Cerebellum (tissue), 4 donors: ENCODE measurements at places on chromosomes 2 and 18. TPM values are rescaled to one million over a fixed set of nuclear protein-coding genes. Genes with fewer than 3 reads are reported as not detected.

Gene CDC42EP3
- 14.7 TPM for total RNA-seq

Gene MEMO1
- 60.9 TPM for total RNA-seq

Gene STK17B
- 13.6 TPM for total RNA-seq

Gene SERPINB13
- not detected for total RNA-seq

Gene ZNF516
- total RNA-seq, result 27.5 TPM

Gene NYAP2
- total RNA-seq, result 21.1 TPM

- no peak for DNase-seq
Measured at GRCh38 chr2:136135462-136135861, 17.5 kb upstream of the CXCR4 start.

DNA sequence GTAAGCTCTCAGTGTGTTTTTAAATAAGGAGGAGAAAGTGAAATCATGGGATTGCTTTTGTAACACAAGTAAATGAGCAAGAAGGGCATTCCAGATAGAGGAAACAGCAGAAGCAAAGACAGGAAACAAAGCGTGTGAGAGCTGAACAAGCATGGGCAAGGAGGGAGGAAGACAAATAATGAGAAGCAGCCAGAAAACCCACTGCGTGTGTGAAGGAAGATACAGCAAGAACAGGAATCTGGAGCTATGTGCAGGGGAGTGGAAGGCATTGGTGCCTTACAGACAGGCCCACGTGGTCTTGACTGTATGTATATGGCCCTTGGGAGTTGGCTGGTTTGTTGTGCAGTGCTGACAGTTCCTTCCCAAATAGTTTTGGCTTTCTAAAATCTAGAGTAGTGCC lies 88.6 kb downstream of the AAK1 start:
- no peak for DNase-seq

GRCh38 chr2:9720352-9721093 lies 89.7 kb upstream of the YWHAQ start:
- DNase-seq, result no peak

DNA sequence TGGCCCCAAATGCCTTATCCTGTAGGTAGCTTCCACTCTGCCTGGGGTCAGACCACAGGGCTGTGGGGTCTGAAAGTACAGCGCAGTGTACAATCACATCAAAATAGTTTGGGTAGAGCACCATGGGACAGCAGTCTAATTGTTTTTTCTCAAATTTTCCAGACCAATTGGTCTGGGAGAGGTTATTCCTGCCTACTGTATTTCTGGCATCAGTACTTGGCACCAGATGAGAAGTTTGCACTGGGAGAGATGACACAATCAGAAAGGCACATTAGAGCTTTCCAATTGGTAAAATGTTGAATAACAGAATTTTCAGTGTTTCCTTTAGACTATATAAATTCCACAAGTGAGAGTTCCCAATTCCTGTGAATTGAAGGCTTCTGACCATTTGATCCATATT lies 30.9 kb upstream of the LRRTM1 start:
- DNase-seq, result peak; percentile 68

DNA sequence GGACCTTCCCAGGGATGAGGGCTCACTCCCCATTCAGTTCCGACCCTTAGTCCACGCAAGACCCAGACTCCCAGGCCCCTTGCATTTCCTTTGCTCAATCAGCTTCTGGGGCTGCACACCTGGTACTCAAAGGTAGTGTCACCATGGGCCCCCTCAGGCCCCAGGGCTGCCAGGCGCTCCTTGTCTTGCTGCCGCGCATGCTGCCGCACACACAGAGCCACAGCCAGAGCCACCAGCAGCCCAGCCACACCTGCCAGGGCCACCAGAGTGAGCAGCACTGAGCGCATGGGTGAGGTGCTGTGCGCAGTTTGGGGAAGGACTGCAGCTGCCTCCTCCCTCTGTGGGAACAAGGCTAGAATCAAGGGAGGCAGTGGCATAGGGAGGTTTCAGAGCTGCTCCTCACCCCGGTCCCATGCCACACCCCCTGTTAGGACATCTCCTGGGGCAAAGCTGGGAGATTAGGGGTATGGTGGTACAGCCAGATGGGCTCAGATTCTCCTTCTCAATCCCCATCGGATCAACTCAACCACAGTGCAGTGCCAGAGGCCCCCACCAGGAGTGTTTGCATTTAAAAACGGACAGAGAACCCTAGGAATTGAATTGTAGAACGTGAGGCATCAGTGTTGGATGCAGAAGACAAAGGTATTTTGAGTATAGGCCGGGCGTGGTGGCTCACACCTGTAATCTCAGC lies 11.3 kb downstream of the PTPRN start:
- DNase-seq, result no peak

- peak; percentile 39 for DNase-seq
Measured at GRCh38 chr18:12658426-12659138, 675 bp upstream of the SPIRE1 start.

- DNase-seq, result no peak
Measured at GRCh38 chr2:67948506-67948905, 114.3 kb downstream of the C1D start.

GRCh38 chr2:181894381-181894780 lies 2.9 kb downstream of the ITPRID2 start:
- no peak for DNase-seq

DNA sequence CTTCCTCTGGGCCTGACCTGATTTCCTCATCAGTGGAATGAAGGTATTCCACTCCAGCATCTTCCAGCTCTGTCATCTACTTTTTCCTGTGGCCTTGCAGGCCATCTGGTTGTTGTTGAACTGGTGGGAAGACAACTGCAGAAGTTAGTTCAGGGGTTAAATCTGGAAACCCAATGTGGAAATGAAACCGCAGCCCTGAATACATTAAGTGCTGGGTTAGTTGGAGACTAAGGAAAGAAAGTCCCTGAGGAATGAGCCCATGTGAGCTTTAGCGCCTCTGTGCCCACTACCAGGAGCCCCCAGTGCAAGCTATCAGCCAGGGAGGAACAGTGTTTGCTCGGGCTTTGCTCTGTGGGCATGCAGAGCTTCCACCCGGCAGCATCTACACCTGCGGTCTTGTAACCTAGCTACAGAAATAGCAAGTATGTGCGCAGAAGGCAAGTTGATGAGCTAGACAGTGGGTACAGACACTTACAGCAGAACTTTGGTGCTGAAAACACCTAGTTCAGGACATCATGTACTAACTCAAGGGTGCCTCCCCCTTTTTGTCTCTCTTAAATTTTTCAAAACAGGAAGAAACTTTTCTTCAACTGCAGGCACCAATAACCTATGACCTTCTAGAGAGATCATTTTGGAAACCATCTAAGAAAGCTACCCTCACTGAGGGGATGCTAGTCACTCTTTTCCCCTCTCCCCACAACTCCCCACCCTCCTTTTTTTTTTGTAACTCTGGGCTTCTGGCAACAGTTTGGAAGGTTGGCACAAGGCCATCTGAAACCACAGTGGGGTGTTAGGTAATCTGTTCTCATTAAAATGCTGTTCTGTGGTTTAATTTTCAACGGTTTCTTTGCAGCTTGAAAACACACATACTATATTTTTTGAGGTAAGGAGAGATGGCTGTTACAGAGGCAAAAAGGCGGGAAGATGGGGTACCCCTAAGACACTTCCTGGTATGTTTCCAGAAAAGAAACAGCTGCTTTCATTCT lies 18.3 kb upstream of the CXCR4 start:
- DNase-seq, result no peak

GRCh38 chr2:108988796-108989713 lies at the start of gene EDAR:
Gene EDAR (minus strand): TSS chr2:108989220. CDS start chr2:108931014, 58,206 bp downstream.
- DNase-seq, result peak; percentile 15

DNA sequence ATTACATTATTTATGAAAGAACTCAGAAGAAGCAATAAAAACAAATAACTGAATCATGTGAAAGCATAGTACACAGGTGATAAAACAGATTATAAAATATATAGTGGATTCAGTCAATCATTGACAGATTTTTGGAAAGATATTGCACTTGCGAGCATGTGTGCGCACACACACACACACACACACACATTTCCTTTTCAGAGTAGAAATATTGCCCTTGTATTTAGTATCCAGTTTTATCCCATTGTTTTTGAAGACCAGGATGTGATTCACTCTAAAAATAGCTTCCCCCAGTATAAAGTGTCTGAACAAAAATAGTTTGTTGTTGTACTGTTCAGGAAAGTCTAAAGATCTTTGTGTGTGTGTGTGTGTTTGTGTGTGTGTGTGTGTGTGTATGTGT lies 145.5 kb downstream of the CALCRL start:
- DNase-seq, result no peak

GRCh38 chr2:207112785-207113184 lies 53.0 kb downstream of the KLF7 start:
- DNase-seq, result no peak

DNA sequence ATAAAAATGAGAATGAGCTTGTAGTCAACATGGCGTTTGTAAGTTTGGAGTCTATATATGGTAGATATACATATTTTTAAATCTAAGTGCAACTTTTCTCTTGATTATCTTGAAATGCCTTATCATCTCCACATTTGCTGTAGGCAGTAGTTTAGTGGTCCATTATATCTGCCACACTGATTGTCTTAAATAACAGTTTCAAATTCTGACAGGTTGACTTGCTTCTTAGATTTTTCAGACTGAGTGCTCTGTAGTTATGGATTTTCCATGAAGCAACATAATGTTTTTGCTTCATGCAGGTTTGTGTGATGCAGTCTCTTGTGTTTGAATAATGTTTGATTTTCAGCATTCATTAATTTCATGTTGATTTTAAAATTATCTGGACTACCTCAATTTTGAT lies 12.3 kb downstream of the PARD3B start:
- no peak for DNase-seq

DNA sequence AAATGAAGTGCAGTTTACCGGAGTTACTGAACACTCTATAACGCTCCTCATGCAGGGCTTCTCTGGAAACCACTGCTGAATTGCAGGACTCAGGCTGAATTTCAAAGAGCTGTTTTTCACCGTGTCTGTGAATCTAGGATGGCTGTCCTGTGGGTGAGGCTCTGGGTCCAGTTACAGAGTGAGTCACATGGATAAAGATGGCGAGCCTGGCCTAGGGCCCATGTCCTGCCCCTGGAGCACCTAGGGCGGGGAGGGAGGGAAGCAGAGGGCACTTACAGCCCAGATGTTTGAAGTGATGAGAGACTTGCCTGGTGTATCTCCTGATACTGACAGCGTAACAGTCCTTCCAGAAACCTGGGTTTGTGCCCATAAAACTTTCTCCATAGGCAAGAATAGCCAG lies 583.0 kb downstream of the IRS1 start:
- no peak for DNase-seq
